ENCODE measurements at places on chromosomes 6 and 20.
A peak's percentile ranks its signal among the peaks of the same experiment; 100 is the strongest.

- DNase-seq: no peak
These were observed 262.1 kb downstream of the HACE1 start for GRCh38 chr6:104597541-104598050.

- DNase-seq: no peak
These were observed 252.2 kb upstream of the HSF2 start for GRCh38 chr6:122147291-122147690.

GRCh38 chr20:10527781-10528180 is 92.7 kb downstream of the SLX4IP start:
- no peak for DNase-seq

- no peak for DNase-seq
These were observed 142.3 kb upstream of the SLC22A16 start for GRCh38 chr6:110618591-110619267.

DNA sequence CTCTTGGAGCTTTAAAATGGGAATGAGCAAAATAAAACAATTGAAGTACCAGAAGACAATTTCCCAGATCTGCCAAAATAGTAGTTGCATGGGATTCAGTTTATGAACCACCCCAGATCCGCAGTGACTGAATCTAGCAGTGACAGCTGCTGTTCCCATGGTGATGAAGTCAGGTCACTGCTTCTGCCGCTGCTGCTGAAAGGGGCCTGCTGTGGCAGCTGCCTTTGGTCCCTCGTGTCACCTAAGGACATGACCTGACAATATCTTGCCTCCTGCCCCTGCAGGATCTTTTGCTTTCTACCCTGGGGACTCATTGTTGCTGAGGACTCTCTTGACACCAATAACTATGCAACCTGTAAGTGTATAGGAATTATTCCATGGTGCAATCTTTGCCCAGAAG is 34.3 kb upstream of the OGFRL1 start:
- DNase-seq: no peak

DNA sequence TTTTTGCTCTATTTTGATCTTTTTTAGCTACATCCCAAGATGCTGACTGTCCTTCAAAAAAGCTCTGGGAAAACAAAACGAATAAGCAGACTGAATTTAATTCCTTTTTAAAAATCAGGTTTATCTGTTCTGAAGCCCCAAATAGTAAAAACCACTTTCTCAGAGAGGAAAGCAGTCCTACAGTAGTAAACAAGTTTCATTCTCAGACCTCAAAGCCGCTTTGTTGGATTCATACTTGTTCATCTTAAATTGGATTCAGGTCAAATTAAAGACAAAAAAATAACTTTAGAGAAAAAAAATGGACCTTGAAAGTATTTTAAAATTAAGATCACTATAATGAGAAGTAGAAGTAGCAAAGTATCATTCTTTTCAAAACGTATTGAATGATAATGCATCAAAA is 96.1 kb upstream of the THEMIS start:
- no peak for DNase-seq

DNA sequence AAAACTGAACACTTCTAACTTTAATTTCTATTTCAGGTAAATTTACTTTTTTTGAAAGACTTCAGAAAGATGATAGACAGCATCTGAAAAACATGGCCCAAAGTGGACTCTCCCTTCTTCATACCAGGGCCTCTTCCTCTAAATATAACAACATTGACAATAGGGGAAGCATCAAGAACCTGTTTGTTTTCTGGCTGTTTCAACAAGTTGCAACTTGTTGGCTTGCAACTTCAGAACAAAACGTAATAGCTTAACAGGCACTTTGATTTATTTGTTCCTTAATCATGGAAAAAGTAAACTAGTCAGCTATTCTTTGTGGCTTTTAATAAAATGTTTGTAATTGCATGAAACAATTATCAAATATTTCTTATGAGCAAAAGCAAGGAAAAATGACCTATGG is 34.3 kb downstream of the RGS17 start:
- DNase-seq: no peak

DNA sequence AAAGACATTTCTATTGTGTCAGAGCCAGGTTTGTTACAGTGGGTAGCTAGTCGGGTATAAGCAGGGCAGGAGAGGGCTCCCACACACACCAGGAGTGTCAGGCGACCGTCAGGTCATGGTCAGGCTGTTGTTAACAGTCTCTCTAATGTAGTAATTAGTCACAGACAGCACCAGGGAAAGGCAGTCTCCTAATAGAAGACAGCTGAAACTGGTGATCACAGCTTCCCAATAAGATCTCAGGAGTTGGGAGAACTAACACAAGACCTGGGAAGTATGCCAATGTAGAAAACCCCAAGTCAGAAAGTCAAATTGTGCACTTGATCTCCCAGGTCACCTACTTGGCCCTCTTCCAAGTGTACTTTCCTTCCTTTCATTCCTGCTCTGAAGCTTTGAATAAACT is 53.0 kb upstream of the GPR6 start:
- no peak for DNase-seq

DNA sequence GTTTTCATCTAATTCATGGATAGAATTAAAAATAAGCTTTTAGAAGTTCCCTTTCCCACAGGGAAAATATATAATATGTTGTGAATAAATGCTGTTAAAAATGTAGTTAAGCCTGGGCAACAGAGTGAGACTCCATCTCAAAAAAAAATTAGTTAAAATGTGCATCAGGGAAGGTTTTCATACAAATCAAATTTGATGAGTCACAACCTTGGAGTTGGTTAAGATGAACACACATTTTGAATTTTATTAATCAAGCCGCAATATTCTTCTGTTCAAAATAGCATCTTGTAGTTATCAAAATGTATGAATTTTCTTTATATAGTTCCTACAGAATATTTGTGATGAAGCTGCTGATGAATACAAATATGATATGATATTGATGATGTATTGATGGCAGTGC is 30.9 kb upstream of the SERPINB9 start:
- DNase-seq: no peak

DNA sequence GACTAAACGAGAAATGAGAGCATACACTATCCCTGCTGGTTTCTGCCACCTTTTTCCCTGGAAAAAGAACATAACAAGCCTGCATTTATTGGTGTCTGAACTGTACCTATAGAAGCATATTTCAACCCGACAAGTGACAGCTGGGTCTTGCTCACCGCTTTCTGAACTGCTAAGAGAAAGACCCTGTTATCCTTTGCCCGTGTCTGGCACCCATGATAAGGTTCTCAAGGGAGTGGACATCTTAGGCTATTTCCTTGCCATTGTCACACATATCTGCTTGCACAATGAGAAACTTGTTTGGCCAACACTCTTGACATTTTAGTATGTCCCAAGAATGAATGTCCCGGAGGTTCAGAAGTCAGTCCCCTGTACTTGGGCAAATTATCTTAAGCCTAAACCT is 19.3 kb downstream of the RIPOR2 start:
- no peak for DNase-seq

GRCh38 chr6:85460154-85460920 is 10.5 kb downstream of the NT5E start:
- no peak for DNase-seq

GRCh38 chr6:148629592-148630465 is 117.0 kb upstream of the UST start:
- DNase-seq: no peak

DNA sequence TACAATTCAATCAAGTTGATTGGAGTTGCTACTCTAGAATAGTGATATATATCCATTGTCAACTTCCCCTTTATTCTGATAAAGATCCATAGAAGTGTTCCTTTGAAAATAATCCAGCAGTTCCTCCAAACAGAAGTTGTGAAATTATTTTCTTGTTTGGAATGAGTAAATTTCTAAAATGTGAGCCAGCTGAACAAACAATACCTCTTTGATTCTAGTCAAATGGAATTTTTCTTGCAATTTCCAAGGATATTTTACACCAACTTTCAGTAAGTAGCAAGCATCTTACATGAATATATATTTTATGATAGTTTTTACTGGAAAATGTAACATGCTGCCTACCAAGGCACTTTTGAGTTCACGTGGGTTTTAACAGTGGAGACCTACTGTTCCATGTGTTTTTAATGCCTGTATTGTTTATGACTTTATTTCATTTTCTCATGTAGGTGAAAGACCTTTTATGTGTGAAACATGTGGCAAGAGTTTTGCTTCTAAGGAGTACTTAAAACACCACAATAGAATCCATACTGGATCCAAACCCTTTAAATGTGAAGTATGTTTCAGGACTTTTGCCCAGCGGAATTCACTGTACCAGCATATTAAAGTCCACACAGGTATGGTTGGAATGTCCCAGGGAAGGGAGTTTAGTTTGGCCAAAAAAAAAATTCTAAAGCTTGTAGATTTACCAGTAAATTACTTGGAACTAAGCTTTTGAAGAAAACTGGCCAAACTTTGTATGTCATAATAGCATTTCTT is 6.5 kb downstream of the GZF1 start:
- no peak for DNase-seq

GRCh38 chr20:38514185-38514584 is 41.5 kb downstream of the RALGAPB start:
- DNase-seq: no peak

GRCh38 chr6:18491308-18492045 is 104.3 kb downstream of the RNF144B start:
- no peak for DNase-seq

DNA sequence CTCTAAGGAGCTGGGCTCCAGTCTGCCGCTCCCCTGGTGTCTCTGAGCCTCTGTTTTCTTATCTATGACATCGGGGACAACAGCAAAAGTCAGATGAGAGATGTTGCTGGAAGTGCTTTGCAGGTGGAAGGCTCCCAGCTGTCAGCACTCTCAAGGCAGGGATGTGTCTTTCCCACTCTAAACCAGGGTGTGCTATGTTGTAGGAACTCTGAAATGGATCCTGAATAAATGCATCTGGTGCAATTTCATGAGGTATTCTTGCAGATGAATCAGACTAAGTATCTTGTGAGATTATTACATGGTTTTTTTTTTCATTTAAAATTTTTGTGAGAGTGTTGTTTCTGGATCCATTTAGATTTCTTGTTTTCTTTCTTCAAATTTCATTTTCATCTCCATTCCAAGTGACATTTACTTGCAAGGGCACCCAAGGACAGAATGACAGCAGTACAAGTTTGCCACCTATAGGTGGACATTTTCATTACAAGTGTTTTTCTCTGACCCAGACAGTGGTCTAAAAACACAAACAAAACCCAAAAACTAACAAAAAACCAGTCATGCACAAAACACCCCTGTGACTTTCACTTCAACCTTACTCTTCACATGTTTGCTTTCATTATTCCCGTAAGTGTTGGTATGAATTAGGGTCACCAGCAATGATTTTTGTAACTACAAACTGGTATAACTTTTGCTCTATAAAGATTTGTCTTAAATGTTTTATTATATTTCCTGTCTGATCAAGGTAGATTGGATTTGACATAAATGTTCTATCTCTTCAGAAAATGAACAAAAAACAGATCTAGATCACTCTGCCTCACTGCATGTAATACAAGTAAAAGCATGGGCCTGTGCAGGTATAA is 14.7 kb upstream of the SIM1 start:
- DNase-seq: peak; percentile 20

DNA sequence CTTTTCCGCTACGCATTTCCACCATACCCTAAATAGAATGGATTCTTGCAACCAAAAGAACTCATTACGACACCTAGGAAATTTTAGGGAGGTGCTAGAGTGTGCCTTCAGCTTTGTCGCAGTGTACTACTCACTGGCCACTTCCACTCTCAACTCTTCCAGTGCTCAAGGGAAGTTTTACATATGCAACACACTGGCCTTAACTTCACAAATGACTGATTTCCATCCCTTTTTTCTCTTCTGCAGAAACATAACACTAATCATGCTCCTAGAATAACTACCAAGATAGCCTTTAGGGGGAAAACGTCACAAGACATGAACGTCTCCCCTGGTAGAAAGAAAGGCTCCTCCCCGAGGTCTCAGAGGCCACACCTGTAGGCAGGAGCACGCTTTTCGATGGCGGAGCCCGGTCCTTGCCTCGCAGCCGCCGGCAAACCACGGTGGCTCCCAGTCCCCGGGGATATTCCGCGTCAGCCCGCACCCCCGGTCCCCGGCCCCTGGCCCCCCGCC is 584 bp downstream of the LYRM4 start:
- peak; percentile 64 for DNase-seq

GRCh38 chr6:116973976-116974375 is 96.9 kb downstream of the RFX6 start:
- no peak for DNase-seq

DNA sequence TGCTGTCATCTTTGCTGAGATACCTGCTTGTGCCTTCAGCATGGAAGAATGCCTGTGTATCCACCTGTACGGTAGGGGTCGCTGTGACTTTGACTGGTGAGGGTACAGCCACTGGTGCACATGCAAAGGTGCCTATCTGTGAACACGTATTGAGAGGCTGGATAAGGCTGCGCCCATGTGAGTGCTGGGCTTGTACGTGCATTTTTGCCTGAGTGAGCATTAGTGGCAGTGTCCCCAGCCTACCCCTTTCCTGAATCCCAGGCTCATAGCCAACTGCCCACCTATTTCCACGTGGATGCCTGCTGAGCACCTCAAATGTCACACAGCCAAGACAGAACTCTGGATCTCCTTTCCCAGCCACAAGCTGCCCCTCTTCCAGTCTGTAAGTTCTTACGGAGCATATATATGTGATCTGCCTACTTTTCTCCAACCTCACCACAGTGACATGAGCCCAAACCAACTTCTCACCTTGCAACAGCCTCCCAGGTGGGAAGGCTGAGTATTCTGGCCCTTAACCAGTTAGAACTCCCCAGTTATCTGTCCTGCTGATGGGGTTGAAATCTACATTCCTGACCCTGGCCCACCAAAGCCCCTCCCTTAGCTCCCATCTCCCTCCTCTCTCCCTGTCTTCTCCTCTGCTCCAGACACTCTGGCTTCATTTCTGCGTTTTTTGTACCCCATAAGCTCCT is 1.1 kb upstream of the SLC2A10 start:
- peak; percentile 19 for DNase-seq

DNA sequence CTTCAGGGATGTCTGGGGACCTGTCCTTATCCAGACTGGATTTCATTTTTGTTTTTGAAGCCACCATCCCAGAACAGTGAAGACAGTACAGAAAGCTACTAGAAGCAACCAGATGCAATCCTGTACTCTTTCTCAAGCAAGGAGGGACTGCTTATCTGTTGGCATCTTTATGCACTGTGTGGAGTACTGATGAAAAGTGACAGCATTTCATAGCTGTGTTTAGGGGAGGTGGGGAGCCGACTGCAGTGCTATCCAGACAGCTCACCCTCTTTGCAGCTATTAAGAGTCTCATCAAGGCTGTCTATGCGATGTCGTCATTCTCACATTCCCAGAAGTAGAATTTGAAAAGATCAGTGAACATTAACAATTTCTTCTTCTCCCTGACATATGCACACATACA is 5.5 kb downstream of the ZDHHC14 start:
- no peak for DNase-seq

GRCh38 chr6:44495036-44495901 is 107.8 kb downstream of the CDC5L start:
- DNase-seq: no peak

DNA sequence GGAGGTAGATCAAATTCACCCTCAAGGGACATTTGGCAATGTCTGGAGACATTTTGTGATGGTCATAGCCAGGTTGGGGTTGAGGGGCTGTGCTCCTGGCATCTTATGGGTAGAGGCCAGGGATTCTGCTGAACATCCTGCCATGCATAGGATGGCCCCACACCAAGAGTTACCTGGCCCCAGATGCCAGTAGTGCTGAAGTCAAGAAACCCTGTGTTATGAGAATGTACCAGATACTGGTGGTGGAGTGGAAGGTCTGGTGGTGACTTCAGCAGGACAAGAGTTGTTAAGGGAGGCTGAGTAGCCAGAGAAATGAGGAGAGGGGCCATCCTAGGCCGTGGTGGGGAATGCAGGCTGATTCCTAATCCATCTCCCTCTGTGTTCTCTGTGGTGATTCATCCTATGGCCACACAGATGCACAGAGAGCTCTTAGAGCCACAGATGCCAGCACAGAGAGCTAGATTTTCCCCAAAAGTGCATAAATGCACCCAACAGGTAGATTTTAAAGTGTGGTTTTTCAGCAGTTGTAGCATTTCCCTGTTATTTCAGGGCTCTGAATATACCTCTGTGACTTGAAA is 43.6 kb downstream of the CDYL start:
- no peak for DNase-seq

All from hematopoietic multipotent progenitor cell treated with erythropoietin and hydrocortisone succinate and interleukin-3 and kit ligand, for 17 days (in vitro differentiated cells).